ENCODE measurements at places on chromosomes 5 and 9. TPM values are rescaled to one million over a fixed set of nuclear protein-coding genes. Genes with fewer than 3 reads are reported as not detected.

The GDA gene
- total RNA-seq = not detected

The HSDL2 gene
- total RNA-seq = 55.5 TPM

The ABLIM3 gene
- 6.5 TPM for total RNA-seq

The NRG2 gene
- total RNA-seq = 1.6 TPM

The SLC1A1 gene
- 14.2 TPM for total RNA-seq

The GABRA6 gene
- total RNA-seq = not detected

The PCDHB2 gene
- total RNA-seq = 1.1 TPM

The GGTA1 gene
- 0.12 TPM for total RNA-seq

The CBY3 gene
- total RNA-seq = not detected

The RXRA gene
- 7.1 TPM for total RNA-seq

The CD274 gene
- total RNA-seq = 3.1 TPM

The SLC12A7 gene
- 23.3 TPM for total RNA-seq

The PNPLA7 gene
- 0.60 TPM for total RNA-seq

The WDR38 gene
- total RNA-seq = not detected

The IFNB1 gene
- not detected for total RNA-seq

The PTAR1 gene
- total RNA-seq = 55.2 TPM

The PTGDS gene
- total RNA-seq = 33.0 TPM

The DEPDC1B gene
- 0.70 TPM for total RNA-seq

The CYLC2 gene
- not detected for total RNA-seq

The STK32A gene
- total RNA-seq = 0.82 TPM

The FGFR4 gene
- 0.12 TPM for total RNA-seq

The OGN gene
- 2.1 TPM for total RNA-seq

The HMMR gene
- 0.23 TPM for total RNA-seq

The SLCO4C1 gene
- total RNA-seq = not detected

The FOXD4L4 gene
- 0.08 TPM for total RNA-seq

The PCDHGA3 gene
- total RNA-seq = 0.23 TPM

The MAMDC2 gene
- 2.7 TPM for total RNA-seq

The IL9 gene
- total RNA-seq = not detected

The RGS7BP gene
- total RNA-seq = 0.83 TPM

The IL11RA gene
- total RNA-seq = 16.5 TPM

The FAM170A gene
- total RNA-seq = not detected

The DNM1 gene
- total RNA-seq = 4.4 TPM

The DND1 gene
- total RNA-seq = not detected

The MUSK gene
- not detected for total RNA-seq

The CDH18 gene
- total RNA-seq = 2.0 TPM

The BARHL1 gene
- not detected for total RNA-seq

The PAEP gene
- not detected for total RNA-seq

The TGFBI gene
- total RNA-seq = 554 TPM
